ENCODE measurements at places on chromosomes 6 and 20. TPM values are rescaled to one million over a fixed set of nuclear protein-coding genes. Genes with fewer than 3 reads are reported as not detected.

Gene ZNF512B
- 31.2 TPM for total RNA-seq

GRCh38 chr6:1960486-1961142 lies 284.8 kb downstream of the GMDS start:
- no peak for DNase-seq

Gene SLC22A3
- 8.5 TPM for total RNA-seq

Gene NUP43
- total RNA-seq, result 51.4 TPM
